CD4-positive, alpha-beta T cell (primary cell): ENCODE measurements at places on chromosomes 5 and 9. TPM values are rescaled to one million over a fixed set of nuclear protein-coding genes. Genes with fewer than 3 reads are reported as not detected.

IGFBPL1 gene
- not detected for total RNA-seq

DNA sequence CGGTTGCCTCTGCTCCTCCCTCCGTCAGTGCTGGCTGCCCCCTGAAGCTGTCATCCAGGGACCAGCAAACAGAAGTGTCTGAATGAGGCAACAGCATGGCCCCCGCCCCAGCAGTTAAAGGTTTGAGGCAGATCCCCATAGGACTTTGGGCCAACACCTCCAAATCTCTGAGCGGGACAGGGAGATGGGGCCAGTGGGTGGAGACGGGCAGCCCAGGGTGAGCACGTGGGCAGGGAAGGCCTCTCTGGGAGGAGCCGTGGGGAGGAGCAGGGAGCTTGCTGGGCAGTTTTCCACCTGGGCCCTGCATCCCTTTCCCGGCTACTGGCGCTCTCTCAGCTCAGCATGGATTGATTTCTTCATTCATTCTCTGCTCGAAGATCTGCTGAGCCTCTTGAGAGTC, 39.1 kb upstream of the NOTCH1 start:
- H3K4me1 ChIP-seq = peaks cover 29% of the 10 kb centered on the region
- no peak for DNase-seq
- H3K36me3 ChIP-seq = no peaks in the 10 kb centered on the region
- H3K27ac ChIP-seq = no peak overlapping the region

- H3K4me1 ChIP-seq = peaks cover 18% of the 10 kb centered on the region
- H3K36me3 ChIP-seq = no peaks in the 10 kb centered on the region
- H3K27ac ChIP-seq = no peak overlapping the region
These were observed 22.3 kb upstream of the RNF130 start for GRCh38 chr5:180093651-180094382.

GRCh38 chr5:124064956-124065355, 553.0 kb downstream of the CSNK1G3 start:
- no peaks in the 10 kb centered on the region for H3K4me1 ChIP-seq
- no peak for DNase-seq
- no peaks in the 10 kb centered on the region for H3K36me3 ChIP-seq

CCNJL gene
- total RNA-seq = not detected

FAM221B gene
- not detected for total RNA-seq

DNA sequence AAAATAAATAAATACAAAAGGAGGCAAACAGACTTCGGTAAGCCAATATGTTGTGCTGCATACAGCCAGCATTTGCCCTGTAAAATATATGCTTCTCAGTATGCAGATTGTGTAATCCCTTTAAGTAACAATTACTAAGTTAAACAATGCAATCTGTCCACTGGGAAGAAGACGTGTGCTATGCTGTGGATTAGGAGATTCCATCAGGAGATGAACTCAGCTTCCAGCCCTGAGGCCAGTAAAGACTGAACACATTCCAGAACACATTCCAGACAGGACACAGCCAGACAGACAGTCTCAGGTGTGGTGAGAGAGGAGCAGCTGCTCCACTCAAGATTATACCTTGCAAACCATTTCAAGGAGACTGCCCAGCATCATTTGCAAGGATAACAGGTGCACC, 97.8 kb downstream of the MPDZ start:
- DNase-seq = no peak
- no peak overlapping the region for H3K27ac ChIP-seq
- no peaks in the 10 kb centered on the region for H3K27me3 ChIP-seq
- H3K4me3 ChIP-seq = no peak overlapping the region

DNA sequence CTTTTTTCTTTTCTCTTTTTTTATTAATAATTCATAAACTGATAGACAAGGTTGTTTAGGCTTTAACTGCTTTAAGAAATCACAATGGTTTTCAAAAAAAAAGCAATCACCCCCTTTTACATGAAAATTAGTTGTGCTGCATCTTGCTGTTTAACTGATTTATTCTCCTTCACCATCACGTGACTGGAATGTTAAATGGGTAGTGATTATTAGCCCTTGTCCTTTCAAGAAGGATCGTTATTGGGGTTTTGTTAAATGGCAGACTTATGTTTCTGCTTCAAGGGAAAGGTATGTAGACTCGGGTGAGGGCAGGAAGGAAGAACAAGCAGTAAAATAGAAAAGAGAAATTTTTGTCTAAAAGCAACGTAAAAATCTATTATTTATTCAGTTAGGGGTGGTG, 175.6 kb upstream of the TLE4 start:
- no peak overlapping the region for H3K4me3 ChIP-seq
- H3K27ac ChIP-seq = no peak overlapping the region
- no peak for DNase-seq
- no peaks in the 10 kb centered on the region for H3K36me3 ChIP-seq

LCN2 gene
- total RNA-seq = not detected

PDZD2 gene
- total RNA-seq = 1.3 TPM
